HFF-Myc (cell line): ENCODE measurements at places on chromosomes 13 and 19.
A peak's percentile ranks its signal among the peaks of the same experiment; 100 is the strongest.

DNA sequence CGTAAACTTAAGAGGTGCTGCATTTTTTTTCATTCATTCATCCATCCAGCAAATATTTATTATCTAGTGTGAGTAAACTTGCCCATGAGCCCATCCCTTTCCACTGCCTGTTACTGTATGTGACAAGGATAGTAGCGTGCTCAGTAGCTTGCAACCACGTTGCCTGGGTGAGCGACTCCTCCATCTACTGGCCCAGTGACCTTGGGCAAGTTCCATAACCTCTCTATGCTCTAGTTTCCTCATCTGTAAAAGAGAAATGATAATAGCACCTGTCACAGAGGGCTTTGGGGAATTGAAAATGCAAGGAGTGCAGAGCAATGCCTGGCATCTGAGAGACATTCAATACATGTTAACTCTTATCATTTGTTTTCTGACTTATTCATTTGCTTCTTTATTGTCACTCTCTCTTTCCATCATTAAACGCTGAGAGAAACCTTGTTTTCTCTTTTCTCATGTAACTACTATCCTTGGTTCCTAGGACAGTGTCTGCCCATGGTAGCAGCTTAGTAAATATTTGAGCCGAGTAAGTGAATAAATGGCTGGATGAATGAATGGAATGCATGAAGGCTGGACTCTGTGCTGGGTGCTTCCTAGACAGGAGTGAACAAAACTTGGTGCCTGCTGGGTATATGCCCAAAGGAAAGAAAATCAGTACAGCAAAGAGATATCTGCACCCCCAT is 19.9 kb downstream of the LRCH1 start:
- no peak for DNase-seq

DNA sequence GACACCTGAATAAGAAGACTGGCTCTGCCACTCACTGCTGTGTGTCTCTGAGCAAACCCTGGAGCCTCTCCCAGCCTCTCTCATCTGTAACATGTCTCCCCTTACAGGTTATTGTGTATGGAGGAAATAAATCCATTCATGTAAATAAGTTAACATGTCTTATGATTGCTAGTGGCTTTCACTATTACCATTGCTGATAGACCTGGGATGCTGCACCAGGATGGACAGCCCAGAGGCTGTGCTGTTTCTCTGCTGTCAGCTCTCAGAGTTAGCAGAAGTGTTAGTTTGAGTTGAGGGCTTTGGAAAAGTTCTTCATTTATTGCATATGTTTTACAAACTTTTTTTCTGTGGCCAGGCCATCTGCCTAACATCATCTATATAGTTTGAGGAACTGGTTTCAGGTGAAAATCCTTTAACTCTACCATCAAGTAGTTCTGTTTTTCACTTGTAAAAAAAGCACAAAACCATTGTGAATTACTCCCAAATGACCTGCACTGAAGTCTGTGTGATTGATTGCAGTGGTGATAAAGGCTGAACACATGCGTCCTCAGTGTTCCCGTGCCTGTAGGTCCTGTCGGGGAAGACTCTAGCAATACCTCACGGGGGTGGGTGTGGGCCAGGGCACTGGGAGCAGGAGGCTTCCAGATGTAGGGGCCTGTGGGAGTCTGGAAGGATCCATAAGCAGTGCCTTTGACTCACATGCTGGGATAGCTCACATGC is 24.6 kb downstream of the MPHOSPH8 start:
- no peak for DNase-seq

DNA sequence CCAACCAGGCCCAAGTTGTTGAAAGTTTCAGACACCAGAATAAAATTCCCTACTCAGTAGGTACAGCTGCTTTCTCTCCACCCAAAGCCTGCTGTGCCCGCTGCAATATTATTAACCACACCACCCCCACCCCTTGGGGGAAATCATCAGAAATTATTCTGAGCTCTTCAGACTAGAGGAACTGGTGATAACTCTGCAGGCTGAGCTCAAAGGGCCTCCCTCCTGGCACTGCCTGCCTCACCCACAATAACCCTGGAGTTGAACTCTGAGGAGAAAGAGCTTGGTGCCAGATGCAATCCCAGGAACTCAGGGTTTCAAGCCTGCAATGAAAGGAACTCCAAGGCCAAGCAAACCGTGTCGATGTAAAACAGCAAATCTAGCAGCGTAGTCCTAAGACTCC is 381.7 kb upstream of the ZNF507 start:
- no peak for DNase-seq

DNA sequence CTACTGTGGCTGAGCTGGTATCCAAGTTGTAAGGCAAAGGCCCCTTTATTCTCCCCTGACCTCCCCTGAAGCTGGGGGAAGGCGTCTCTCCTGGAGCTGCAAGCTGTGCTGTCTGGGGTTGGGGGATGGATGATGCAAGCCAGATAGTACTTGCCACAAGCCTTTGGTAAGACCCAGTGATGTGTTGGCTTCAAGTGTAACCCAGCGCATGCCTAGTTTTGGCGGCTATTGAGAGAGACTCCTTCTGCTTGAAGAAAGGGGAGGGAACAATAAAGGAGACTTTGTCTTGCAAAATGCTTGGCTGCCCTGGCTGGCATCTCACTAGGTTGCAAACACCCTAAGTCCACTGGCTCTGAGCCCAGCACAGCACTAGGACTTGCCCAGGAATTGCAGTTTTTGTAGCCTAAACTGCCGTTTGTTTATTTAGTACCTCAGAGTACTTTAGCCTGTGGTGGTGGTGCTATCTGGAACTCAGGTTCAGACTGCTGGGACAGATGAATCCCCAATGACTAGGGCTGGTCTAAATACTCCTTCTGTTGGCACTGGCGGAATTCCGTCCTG is 108.2 kb downstream of the TNFSF13B start:
- no peak for DNase-seq

GRCh38 chr13:44237881-44238421 is 135.7 kb upstream of the SERP2 start:
- peak; percentile 75 for DNase-seq

DNA sequence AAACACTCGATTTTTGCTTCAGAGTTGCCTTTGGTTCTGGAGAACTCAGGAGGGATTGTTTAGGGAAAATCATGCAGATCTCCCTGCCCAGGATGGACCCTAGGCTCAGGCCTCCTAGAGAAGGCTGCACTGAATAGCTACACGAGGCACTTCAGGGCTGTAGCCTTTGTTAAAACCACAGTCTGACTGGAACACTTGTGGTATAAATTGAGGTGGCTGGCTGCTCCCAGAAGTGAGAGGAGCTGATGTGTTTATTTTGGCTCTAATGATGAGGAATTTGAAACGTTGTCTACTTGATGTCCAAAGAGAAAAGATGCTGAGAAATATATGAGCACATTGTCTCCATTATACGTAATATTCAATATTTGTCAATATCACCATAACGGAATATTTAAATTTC is 762.1 kb upstream of the ARGLU1 start:
- no peak for DNase-seq

DNA sequence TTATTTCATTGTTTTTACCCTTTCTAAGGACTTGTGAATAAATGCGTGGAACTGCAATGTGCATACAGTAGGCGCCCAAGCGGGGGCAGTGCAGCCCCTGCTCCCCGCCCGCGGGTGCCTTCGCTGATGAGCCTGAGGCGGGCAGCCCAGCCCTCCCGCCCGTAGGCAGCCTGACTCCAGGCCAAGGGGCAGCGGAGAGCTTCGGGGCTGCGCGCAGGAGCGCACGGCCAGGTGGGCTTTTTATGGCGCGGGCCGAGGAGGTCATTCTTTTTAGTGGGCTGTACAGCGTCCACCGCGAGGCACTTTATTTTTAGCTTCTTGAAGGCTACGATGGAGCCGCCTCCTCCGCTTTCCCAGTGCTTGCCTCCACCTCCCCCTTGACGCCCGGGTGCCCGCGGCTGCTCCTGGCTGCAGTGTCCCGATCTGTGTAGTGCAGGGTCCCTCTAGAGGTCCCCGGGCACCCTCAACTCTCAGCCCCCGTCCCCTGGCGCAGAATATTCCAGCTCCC is 60.5 kb downstream of the CCNE1 start:
- no peak for DNase-seq

DNA sequence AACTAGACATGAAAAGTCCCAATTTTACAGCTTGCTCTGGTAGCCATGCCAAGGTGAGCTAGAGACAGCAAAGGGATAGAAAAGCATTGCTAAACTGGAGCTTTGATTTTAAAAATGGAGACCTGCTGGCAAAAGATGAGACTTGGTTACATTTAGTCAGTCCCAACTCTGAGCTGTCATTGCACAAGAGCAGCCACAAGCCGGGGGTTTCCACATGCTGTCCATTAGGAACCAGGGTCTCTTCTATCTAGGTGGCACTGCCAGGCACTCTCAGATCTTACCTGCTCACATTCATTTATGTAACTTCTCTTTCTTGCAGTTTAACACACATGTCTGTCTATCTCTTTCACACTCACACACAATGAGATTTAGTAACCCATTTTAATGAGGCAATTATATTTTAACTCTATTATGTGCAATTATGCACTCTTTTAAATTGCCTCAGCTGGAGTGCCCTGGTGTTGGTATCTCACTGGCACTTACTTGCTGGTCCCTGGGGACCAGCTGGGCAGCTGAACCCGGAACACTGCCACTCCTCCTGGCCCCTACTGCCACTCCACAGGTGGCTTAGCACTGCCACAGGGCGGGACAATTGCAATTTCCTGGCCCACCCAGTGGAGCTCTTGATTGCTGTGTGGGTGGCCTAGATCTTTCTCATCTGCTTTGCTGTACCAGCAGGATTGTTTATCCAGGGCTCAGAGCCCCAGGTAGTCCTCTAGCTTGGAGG is 112.5 kb downstream of the COG6 start:
- DNase-seq = no peak

DNA sequence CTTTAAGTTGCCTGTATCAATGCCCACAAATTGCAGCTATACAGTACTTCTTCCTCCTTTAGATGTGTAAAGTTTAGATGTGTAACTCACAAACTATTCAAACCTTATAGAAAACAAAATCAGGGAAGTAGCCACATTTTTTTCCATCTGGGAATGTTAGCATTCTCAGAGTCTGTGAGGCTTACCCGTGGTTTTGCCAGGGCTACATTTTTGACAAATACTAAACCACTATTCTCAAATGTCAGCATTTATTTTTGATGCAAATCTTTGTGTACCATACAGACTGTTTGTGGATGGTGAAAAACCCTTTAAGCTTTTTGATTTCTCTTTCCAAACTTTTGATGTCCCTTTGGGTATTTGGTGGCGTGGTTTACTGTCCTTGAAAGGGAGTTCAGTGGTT is 216.4 kb downstream of the POSTN start:
- no peak for DNase-seq

- no peak for DNase-seq
Measured at GRCh38 chr13:73111331-73111730, 52.5 kb downstream of the KLF5 start.

- DNase-seq = no peak
Measured at GRCh38 chr19:35901854-35902661, at the start of gene HCST. HCST (plus strand) TSS chr19:35902529; CDS start chr19:35902594, 65 bp downstream.

DNA sequence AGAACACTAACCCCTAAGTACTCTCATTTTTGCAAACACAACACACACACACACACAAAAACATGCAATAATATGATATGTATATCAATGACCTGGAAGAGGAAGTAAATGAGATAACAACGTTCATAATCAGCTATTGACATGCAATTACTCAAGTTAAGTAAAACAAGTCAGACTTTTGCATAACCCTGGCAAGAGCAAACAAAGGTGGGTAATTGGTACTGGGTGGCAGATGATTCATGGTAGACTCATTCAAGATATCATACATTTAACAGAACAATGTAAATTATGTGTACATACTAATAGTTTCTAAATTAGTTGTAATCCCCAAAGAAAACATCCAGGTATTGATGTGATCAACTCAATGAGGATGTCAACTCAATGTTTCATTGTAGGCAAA is 508.8 kb downstream of the DACH1 start:
- DNase-seq = no peak

DNA sequence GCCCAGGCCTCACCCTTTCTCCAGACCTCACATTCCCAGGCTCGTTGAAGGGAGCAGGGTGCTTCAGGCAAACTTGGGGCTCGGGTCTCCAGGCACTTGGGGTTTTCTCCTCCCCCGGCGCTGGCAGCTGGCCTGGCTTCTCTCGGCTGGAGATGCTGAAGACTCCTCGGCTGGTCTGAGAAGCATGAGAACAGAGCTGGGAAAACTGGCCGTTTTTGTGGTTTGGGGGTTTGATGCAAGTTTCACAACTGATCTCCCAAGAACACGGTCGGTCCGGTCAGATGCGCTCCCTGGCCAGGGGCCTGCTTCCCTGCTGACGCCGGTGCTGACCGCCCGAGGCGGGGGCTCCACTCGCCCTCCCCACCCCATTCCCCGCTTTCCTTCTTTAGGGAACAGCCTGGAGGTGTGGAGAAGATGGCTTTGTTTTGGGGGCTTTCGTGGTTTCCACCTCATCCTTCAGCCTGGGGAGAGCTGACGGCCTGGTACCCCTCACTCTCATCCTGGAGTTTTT is 35.3 kb downstream of the CEBPA start:
- no peak for DNase-seq

DNA sequence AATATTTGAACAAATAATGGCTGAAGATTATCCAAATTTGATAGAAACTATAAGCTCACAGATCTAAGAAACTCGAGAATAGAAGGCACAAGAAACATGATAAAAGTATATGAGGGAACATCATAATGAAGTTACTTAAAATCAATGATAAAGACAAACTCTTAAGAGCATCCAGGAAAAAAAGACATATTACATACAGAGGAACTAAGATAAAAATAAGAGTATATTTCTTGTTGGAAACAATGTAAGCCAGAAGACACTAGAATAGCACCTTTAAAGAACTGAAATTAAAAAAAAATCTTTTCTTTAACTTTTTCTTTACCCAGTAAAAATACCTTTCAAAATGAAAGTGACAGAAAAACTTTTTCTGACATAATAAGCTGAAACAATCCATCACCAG is 356.4 kb downstream of the DNAJC15 start:
- no peak for DNase-seq
